Renal pelvis (tissue), 12 donors: ENCODE measurements at places on chromosomes 16 and 17. TPM values are rescaled to one million over a fixed set of nuclear protein-coding genes. Genes with fewer than 3 reads are reported as not detected.

The ZG16B gene
- 0.21 TPM for polyA plus RNA-seq

The HOXB3 gene
- polyA plus RNA-seq, result 222 TPM

The NPIPB5 gene
- polyA plus RNA-seq, result 54.4 TPM

The PITPNM3 gene
- polyA plus RNA-seq, result 10.0 TPM

The IL21R gene
- polyA plus RNA-seq, result 0.37 TPM

The CD300H gene
- not detected for polyA plus RNA-seq

DNA sequence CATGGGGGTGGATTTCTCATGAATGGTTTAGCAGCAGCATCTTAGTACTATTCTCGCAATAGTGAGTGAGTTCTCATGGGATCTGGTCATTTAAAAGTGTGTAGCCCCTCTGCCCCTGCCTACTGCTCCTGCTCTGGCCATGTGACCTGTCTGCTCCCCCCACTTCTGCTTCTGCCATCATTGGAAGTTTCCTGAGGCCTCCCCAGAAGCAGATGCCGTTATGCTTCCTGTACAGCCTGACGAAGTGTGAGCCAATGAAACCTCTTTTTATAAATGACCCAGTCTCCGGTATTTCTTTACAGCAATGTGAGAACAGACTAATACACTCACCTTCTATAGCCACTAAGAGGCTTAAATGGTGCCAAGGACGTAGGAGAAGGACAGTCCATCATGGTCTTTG, 51.5 kb downstream of the NOL11 start:
- no peak for DNase-seq

- peak; percentile 0 for DNase-seq
These were observed 743 bp downstream of the ZNF624 start for GRCh38 chr17:16652847-16653366.

GRCh38 chr17:40909755-40910154, 24.7 kb upstream of the KRT20 start:
- DNase-seq, result no peak

DNA sequence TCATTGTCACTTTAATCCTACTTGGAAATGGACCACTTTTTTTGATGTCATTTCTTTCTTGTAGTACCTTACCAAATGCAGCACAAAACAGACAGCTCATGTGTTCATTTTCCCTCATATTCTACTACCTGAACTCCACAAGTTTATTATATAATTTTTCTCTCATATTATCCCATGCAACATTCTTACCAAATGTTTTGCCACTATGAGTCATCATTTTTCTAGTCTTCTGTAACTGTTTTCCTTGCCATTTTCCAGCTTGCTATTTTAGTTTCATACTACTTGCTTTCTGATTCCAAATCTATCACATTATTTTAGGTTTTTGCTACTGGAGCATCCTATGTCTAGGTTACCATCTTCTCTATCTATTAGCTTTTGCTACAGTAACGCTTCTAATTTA, 332.7 kb downstream of the ZFHX3 start:
- DNase-seq, result no peak

DNA sequence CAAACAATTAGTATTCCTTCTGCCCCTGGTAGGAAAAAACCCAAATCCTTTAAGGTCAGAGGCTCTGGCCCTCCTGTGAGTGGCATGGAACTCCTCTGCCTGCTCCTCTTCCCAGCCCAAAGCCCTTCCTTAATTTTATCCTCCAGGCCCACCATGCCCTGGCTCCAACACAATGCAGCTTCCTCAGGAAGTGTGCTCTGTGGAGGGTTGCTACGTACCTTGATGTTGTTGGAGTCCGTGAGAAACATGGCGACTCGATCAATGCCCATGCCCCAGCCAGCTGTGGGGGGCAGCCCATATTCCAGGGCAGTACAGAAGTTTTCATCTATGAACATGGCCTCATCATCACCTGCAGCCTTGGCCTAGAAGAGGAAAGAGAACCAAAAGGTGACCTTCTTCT, 5.3 kb upstream of the ADAT1 start:
- no peak for DNase-seq

- DNase-seq, result no peak
These were observed 88.8 kb downstream of the IRX3 start for GRCh38 chr16:54197758-54198157.

- DNase-seq, result no peak
These were observed 3.7 kb downstream of the TMEM101 start for GRCh38 chr17:44010966-44011647.
